ENCODE measurements at places on chromosomes 2 and 18.

GRCh38 chr18:58338961-58339592, 289.8 kb downstream of the ALPK2 start:
- no peak for DNase-seq

DNA sequence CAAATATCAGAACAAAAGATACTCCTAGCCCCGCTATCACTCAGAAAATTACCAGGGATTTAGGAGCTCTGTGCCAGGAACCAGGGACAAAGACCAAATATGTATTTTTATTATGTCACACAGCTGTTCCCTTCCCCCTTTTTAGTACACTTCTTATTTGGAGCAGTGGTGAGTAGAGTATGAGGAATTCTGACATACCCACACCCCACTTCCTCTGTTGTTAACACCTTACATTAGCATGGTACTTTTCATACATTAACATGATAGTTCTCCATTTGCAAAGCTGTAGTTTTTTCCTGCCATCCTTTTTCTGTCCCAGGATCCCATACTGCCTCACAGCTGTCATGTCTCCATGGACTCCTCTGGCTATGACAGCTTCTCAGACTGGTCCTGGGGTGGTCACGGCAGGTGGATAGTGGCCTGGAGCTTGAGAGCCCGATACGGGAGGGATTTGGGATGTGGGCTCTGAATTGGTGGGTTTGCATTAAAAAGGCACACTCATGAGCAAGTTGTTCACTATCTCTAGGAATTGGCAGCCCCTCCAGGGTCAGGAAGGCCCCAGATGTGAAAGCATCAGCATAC, 100.2 kb downstream of the SH3RF3 start:
- no peak for DNase-seq

- DNase-seq: no peak
Observed at GRCh38 chr2:222448748-222449181, 24.4 kb downstream of the SGPP2 start.

- no peak for DNase-seq
Observed at GRCh38 chr2:85971366-85971765, 82.6 kb upstream of the ST3GAL5 start.

- DNase-seq: no peak
Observed at GRCh38 chr2:228917220-228917619, 353.9 kb downstream of the PID1 start.

DNA sequence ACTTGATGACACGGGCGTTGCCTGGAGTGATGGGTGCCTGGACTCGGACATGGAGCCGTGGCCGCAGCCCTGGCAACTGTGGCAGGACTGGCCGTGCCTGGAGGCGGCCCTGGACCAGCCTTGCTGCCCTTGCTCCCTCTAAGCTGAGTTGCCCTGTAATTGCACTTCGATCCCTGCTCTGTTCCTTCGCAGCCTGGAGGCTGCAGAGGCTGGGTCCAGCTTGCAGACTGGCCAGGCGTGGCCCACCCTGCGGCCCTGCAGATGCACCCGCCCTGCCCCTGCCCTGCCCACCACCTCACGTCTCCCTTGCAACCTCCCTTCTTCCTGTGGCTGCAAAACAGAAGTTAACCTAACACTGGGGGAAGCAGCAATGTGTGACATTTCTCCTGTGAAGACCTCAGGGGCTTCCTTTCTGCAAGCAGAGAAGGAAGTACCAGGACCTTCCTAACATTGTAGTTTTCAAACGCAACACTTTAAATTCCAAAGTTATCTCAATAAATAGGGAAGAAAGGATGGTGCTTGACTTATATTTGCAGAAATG, 174.6 kb upstream of the TPO start:
- DNase-seq: no peak

- no peak for DNase-seq
Observed at GRCh38 chr2:43438342-43438741, 157.5 kb downstream of the THADA start.

DNA sequence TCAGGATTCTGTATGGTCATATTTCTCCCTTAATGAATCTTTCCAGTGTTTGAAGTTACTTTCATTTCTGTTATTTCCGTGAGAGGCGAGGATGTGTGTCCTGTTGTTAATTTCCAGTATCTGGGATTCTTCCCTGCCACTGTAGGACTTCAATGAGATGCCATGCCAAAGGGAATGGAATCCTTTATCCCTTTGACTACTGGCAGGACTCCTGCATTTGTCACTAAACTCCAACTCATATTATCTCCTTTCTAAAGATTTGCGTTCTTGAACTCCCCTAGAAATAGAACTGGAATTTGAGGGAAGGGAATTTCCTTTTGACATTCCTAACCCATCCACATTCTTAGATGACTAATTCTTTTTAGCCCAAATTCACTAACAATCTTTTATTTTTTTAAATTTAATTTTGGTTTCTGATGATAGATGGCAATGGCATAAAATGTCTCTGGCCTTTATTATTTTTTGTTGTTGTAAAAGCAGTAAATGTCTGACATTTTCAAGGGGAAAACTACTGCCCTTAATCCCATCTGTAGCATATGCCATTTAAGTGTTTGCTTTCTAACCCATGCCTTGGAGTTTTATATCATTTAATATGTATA, 87.8 kb upstream of the EML6 start:
- DNase-seq: no peak

DNA sequence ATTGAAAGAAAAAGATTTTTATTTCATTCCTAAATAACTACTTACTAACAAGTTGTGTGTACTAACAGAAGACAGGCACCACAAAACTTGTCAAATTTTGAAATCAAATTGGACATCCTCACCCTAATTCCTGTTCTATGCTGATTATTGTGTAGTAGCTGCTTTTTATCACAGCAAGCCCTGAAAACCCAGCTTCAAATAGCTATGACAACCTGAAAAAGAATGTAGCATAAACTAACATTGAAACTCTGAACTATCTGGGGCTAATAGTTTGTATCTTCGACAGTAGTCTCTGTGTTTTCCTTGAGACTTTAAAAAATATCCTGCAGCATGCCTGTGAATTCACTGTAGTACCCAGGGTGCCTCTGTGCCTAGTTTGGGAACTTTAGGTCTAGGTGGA, 122.6 kb downstream of the WDPCP start:
- no peak for DNase-seq

GRCh38 chr2:179467111-179467510, 202.5 kb upstream of the SESTD1 start:
- no peak for DNase-seq

DNA sequence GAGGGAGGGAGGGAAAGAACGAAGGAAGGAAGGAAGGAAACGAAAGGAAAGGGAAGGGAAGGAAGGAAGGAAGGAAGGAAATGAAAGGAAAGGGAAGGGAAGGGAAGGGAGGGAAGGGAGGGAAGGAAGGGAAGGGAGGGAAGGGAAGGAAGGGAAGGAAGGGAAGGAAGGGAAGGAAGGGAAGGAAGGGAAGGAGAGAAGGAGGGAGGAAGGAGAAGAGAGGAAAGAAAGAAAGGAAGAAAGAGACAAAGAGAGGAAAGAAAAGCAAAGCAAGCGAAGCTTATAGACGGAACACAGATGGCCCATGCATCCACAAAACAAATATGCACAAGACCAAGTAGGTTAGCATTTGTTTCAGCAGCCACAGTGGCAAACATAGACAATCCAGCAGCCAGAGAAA, 20.4 kb upstream of the GALNT3 start:
- no peak for DNase-seq

GRCh38 chr2:200821686-200822245, 10.1 kb downstream of the BZW1 start:
- no peak for DNase-seq

GRCh38 chr2:31328026-31328425, 86.5 kb downstream of the XDH start:
- no peak for DNase-seq
